Stimulated activated CD4-positive, alpha-beta T cell treated with anti-CD3 and anti-CD28 coated beads, TNF-alpha, amount 100 ng/mL, for 48 hours (primary cell): ENCODE measurements at places on chromosomes 2 and 18.

GRCh38 chr2:62302631-62303435, 106.9 kb downstream of the B3GNT2 start:
- DNase-seq: no peak

- no peak for DNase-seq
Observed at GRCh38 chr2:3870222-3870621, 166.8 kb downstream of the DCDC2C start.

GRCh38 chr2:10274376-10274775, 28.3 kb upstream of the HPCAL1 start:
- DNase-seq: no peak

DNA sequence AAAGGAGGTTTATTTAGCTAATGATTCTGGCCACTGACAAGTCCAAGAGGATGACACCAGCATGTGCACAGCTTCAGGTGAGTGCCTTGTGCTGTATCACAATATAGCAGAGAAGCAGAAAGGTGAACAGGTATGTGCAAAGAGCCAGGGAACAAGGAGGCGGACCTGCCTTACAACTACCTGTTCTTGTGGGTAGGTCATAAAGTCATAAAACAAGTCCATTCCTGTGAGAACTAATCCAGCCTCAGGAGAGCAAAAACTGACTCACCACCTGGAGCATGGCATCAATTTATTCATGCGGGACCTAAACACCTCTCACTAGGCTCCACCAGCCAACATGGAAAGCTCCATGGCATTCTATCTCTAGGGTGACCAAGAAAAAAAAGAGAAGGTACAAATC, 234.2 kb downstream of the ASXL3 start:
- no peak for DNase-seq
